ENCODE measurements at places on chromosomes 1 and 21.

DNA sequence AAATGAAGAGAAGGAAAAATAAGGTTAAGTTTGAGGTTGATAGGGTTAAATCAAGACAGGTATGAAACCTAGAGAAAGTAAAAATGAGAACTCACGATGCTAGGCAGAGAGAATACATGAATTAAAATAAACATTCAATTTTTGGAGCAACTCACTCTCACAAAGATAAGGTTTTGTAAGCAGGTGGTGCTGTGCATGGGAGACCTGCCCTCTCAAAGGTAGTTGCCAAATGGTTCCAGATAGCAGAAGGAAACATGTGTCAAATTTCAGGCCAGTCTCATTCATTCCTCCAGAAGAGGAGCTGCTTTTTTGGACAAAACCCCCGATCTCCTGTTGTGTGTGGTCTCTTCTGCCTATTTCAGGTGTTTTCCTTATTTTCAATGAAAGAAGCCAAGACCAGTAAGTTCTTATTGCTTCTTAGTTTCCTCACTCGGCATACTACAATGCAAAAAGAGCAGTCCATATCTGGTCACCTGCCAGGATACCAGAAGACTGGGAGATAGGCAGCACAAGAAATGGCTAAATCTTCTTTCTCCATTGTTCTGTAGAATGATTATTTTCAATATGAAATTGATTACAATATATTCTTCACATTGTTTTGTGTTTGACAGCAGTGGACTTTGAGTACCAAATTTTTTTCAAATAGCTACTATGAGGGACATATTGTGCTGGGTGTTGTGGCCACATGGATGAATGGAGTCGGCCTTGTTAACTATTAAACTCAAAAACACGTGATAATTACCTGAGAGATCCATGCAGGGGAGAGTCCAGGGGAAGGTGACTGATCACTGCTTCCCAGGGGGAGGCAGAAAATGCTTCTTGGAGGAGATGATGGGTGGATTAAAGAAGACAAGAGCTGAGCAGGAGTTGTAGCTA lies 3.6 kb downstream of the CR1L start:
- no peak for DNase-seq

DNA sequence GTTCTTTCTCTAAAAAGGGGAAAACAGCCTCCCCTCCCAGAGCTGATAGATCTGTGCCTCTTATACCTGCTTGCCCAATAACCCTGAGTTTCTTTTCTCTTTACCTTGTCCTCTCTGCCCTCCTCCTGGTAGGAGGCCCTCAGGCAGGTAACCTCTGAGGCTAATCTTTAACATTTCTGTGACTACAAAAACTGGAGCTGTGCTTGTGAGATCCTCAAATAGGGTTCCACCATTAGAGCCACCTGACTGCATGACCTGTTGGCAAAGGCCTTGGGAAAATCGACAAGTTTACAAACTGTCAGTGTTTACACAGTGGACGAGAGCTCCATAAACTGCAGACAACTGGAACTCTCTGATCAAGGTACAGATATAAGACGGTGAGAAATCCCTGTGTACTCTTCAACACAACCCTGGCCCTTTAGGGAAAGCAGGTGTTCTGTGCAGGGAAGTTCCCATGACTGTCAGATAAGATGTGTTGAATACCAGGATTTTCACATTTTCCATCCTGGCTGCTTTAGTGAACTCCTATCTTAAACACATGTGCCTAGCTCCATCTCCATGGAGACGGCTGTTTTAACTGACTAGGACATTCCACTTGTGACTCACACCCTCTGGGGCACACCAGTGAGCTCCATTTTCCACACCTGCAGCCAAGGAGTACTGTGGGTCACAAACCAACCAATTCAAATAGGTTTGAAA lies 38.3 kb downstream of the ECE1 start:
- peak; percentile 38 for DNase-seq

DNA sequence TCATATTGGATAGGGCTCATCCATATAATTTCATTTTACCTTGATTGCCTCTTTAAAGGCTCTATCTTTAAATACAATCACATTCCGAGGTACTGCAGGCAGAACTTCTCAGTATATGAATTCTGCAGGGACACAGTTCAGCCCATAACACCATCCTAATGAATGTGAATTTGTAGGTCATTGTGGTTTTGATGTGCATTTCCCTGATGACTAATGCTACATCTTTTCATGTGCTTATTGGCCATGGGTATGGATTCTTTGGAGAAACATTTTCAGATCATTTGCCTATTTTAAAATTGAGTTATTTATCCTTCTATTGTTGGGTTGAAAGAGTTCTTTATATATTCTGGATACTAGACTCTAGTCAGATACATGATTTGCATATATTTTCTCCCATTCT lies 9.6 kb upstream of the RPS6KC1 start:
- no peak for DNase-seq

DNA sequence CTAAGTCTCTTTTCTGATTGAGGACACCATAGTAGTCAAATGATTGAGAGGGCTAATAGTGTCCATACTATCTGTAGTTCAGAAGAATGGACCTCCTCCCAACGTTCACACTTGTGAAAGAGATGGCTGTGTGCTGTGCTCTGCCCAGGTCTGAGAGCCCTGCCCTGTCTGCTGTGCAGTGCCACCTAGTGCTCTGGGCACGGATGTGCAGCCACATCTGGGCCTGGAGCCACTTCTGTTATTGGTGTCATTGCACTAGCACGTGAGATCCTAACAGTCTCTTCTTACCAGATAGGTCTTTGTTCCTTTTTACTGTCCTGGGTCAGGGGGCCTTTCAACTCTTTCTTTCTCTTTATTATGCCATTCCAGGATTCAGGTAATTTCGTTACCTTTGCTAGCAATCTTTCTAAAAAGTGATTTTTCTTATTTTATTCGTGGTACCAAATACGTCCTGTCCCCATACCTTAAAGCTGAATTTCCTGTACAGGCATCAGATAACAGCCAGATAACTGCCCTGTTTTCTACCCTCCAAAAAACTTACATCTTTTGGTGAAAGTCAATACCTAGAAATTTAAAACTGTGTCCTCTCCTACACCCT lies 21.7 kb downstream of the INTS3 start:
- DNase-seq, result peak; percentile 68

- peak; percentile 70 for DNase-seq
Observed at GRCh38 chr1:23590058-23590783, 30.9 kb upstream of the ID3 start.

DNA sequence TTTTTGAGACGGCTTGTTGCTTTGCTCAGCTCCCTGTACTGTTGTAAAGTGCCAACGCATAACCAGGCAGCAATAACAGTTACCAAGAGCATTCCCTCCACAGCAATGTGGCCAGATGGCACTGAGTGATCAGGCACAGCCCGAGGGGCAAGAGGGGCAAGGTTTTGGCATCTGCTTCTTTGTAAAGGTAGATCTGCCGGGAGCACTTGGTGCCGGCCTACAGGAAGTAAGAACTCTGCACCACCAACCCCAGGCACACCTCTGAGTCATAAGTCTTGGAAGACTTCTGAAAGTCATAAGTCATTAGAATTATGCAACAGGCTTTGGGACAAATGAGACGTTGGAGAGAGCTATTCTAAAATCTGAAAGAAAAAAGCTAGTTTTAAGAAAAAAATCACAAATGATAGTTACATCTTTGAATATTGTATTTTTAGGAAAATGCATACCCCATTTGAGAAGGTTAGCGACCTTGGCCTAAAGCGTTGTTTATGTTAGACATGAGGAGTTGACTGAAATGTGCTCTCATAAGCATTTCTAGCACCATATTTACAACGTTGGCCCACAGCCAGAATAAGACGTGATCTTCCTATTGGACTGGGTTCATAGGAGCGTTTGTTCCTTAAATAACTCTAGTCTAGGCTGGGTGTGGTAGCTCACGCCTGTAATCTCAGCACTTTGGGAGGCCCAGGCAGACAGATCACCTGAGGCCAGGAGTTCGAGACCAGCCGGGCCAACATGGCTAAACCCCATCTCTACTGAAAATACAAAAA lies 37.7 kb upstream of the MAP10 start:
- DNase-seq, result no peak

DNA sequence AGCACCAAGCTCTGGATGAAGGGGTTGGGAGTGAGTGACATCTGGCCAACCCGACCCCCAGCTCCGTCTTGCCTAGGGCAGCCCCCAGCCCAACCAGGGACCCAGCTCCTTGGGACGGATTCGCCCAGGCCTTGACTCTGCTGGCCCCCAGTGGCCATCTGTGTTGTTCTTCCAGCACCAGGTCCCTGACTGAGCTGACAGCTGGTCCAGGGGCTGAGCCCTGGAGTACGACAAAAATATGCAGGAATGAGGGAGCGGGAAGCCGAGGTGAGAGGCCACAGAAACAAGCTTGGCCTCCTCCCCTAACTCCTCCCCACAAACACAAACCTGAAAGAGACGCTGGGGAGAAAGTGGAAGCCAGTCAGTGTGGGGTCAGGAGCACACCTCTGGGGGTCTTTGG lies 55.0 kb upstream of the PAX7 start:
- DNase-seq, result no peak

GRCh38 chr1:239722035-239722434 lies 335.7 kb downstream of the CHRM3 start:
- no peak for DNase-seq

GRCh38 chr21:37032293-37032692 lies 25.8 kb downstream of the RIPPLY3 start:
- no peak for DNase-seq

DNA sequence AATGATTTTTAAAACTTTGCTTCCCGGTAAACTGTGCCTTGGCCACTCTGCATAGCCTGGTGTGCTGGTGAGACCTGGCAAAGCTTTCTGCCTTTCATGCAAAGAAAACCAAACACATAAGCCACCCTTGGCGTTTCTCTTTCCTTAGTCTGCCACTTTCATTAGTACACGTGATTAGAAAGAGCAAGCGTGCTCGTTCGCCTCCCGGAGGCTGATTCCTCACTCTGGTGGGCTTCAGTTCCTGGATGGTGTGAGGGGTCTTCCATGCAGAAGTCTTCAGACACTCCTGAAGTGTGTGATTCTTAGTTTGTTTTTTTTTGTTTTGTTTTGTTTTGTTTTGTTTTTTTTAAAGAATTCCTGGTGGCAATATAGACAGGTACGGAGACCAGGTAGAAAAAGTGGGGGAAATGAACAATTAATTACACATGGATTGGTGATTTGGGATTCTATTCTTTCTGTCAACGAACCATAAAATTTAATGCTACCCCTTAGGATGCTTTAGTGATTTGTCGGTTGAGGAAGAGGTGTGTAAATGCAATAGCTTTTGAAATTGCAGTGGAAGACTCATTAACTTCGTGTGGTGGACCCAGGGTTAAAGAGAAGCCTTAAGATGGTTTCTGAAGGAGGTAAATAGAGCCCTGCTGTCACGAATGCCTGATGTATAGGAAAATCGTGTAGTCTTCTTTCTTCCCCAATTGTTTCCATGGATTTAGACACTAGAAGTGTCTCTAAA lies 2.1 kb downstream of the GALNT2 start:
- no peak for DNase-seq

DNA sequence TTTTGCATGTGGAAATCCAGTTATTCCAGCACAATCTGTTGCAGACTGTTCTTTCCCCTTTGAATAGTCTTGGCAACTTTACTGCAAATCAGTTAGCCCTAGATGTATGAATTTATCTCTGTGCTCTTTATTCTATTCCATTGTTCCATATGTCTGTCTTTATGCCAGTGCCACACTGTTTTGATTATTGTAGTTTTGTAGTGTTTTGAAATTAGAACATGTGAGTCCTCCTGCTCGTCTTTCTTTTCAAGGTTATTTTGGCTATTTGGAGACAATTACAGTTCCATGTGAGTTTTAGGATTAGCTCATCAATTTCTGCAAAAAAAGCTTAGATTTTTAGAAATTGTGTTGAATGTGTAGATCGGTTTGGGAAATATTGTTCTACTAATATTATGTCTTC lies 26.6 kb downstream of the WNT3A start:
- DNase-seq, result no peak

DNA sequence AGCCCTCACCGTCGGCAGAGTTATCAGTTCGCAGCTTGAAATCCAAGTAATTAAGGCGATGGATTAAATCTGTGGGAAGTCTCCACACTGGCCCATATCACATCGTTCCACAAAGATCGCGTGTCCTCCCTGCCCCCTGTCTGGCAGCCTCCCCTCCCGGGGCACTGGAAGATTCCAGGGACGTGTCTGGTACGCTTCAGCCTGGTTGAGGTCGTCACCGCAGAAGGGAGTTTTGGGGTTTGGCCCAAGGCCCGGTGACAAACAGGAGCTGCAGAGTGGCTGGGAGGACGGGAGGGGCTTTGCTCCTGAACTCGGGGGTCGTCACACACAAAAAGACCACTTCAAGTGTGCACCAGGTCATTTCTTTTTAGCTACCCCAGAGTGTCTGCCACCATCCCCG lies 51.1 kb downstream of the PRDM16 start:
- DNase-seq, result no peak

GRCh38 chr1:39269791-39270342 lies 65.4 kb downstream of the MACF1 start:
- DNase-seq, result peak; percentile 29

DNA sequence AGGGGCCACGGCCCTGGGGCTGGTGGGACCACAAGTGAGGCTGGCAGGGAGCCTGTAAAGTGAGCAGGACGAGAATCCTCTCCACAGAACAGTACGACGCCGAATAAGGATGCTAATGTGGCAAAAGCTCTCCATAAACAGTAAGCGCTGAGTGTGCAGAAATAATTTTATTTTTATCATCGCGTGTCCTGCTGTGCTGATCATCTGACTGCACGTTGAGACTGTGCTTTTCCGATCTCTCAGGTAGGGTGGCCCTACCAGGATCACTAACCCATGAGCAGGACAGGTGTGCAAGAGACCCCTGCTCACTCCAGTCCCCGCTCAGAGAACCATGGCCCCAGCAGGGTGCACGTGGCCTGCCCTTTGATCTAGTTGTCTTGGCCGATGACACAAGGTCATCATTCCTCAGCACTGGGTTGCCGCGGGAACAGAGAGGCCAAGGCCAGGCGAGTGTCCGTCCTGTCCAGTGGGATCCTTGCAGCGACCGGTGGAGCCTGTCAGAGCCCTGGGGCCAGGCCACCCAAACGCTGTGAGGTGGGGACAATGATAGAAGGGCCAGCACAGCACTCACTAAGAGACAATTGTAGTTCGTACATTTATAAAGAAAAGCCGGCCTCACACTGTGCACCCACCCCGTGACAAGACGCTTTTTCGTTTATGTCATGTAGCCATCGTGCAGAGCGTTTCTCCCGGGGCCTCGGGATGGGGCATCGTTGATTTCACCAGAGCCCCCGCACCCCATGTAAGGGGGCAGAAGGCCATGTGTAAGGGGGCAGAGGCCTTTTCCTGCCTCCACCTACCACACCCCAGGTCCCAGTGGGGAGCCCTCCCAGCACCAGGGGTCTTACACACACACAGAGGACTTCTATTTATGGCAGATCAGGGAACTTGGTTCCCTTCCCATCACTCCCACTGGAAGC lies 52.7 kb upstream of the ADARB1 start:
- no peak for DNase-seq

GRCh38 chr1:15429701-15430149 lies 8.5 kb upstream of the CTRC start:
- no peak for DNase-seq

GRCh38 chr1:9452516-9453140 lies 86.6 kb upstream of the SLC25A33 start:
- no peak for DNase-seq

Data from T-helper 2 cell treated with Interferon-gamma antibody and Interleukin-4, amounts not matched to agents 5 μg/mL and 100 μg/mL, for 36 hours (primary cell).